H54 (cell line): ENCODE measurements at places on chromosomes 11 and 22.

GRCh38 chr11:63535734-63536133 lies 874 bp upstream of the PLAAT4 start:
- peak; percentile 33 for DNase-seq

DNA sequence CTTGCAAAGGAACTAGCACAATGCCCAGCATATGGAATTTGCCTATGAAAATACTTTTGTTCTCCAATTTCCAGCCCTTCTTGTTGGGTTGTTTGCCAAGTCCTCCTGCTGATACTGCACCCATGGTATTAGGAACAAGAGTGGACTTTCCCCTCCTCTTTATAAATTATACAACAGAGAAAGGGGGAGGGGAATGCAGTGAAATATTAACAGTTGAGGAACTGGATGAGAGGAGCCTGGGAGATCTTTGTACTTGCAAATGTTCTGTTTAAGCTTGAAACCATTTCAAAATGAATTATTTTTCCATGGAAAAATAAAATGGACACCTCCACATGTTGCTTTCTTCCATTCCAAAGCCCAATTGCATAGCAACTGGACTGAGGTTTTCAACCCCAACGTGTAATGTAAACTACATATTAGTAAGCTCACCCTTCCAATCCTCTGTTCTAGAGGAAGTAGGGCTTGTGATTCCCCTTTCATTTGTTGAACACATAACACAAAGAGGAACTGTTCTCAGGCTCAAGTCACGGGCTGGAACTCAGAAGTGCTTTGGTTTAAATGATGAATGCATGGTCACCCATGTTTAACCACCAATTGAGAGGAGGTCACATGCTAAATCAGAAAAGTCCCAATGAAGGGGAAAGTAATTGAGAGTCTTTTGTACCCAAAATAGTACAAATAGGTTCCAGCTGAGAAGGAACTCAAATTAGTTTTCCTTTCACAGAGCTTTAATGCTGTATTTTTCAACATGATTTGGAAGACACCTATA lies 66.2 kb upstream of the ZC3H12C start:
- no peak for DNase-seq

- no peak for DNase-seq
Observed at GRCh38 chr11:74427384-74427886, 29.2 kb upstream of the PGM2L1 start.

GRCh38 chr22:20395181-20395906 lies 1.4 kb downstream of the ZNF74 start:
- no peak for DNase-seq

DNA sequence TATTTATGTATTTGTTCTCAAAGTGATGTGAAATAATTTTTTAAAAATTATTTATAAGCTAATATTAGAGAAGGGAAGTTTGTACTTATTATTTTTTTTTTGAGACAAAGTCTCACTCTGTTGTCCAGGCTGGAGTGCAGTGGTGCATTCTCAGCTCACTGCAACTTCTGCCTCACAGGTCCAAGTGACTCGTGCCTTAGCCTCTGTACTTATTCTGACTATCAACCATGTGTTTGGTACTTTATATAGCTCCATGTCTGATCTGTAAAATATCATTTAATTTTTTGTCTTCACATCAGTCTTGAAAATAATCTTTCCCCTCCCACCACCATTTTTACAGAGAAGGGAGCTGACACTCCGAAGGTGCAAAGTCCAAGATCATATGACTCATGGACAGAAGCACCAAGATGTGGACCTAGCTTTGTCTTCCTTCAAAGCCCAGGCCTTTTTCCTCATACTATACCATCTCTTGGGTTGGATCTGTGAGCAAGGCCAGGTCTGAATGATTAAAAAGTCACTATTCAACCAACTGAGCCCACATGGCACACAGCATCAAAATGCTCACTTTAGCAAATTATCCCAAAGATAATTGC lies 32.4 kb upstream of the EED start:
- DNase-seq, result no peak

DNA sequence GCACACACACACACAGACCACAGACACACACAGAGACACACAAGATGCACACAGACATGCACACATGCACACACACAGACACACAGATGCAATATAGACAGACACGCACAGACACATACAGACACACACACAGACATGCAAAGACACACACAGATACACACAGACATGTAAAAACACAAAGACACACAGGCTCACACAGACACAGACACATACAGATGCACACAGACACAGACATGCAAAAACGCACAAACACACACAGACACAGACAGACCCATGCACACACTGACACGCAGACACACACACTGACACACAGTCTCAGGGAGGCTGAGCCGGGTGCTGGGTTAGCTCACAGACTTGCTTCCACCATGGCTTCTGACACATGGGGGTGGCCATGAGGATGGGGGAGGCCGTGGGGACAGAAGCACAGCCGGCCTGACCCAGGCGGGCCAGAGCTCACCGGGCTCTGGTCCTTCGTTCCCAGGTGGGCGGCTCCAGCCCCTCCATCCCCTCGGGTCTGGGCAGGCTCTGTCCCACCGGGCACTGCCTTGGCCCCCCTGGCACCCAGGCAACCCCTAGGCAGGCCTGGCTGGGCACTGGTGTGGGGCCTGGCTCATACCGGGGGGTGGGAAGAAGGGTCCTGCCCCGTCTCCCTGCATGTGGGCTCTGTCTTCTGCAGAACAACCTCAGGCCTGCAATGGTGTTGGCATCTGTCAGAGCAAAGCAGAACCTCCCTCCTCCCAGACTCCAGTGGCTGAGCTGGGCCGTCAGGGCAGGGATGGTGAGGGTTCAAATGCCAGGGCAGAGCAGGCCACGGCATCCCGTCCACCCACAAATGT lies 1489.5 kb downstream of the BRD1 start:
- no peak for DNase-seq

DNA sequence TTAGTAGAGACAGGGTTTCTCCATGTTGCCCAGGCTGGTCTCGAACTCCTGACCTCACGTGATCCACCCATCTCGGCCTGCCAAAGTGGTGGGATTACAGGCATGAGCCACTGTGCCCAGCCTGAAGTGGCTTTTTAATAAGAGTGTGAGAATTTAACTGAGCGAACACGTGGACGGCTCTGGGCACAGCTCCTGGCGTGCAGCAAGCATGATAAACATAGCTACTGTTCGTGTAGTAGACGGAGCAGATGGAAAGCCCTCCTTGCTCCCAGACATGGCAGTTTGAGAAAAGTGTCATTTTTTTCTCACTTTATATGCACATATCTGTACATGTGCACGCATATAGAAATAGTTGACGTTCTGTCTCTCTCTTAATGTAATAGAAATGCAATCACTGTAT lies 7.0 kb downstream of the EMID1 start:
- DNase-seq, result no peak

DNA sequence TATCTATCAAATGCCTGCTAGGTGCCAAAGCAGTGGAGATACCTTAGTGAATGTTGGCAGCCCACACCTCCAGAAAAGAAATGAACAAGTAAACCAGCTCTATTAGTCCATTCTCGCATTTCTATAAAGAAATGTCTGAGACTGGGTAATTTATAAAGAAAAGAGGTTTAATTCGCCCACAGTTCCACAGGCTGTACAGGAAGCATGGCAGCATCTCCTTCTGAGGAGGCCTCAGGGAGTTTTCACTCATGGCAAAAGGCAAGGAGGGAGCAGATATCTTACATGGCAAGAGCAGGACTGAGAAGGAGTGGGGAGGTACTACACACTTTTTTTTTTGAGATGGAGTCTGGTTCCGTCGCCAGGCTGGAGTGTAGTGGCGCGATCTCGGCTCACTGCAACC lies 18.7 kb upstream of the ZC3H12C start:
- DNase-seq, result no peak

GRCh38 chr11:60905551-60906113 lies 753 bp downstream of the PRPF19 start:
- DNase-seq, result no peak

GRCh38 chr11:77071077-77071476 lies 4.3 kb downstream of the CAPN5 start:
- DNase-seq, result no peak

- no peak for DNase-seq
Observed at GRCh38 chr11:63993993-63994392, 7.8 kb downstream of the OTUB1 start.

GRCh38 chr11:106470230-106470629 lies 392.8 kb downstream of the AASDHPPT start:
- no peak for DNase-seq

GRCh38 chr11:110355011-110355744 lies 58.8 kb upstream of the RDX start:
- no peak for DNase-seq

DNA sequence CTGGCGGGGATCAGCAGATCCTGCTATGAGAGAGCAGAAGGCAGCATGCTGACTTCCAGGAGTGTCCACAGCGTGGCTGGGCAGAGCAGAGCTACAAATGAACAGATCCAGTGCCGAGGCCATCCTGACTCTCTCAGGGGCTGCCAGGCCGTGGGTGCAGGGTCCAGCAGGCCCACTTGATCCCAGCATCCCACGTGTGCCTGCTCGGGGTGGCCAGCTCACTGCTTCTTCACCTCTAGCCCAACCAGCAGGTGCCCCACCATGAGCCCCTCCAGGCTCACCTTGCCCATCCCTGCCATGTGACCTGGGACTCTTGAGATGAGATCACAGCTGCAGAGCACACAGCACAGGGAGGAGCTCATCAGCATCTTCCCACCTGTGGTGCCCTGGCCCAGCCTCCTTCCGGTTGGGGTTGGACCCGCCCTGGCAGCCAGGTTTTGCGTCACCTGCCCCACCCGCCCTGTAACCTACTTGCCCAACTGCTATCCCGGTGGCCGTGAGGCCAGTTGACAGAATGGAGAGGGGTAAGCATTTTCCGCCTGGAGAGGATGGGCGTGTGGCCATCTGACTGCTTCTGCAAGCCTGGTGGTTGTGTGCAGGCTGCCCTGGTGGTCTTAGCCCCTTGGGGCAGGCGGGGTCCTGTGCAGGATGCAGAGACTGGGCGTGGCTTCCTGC lies 11.0 kb downstream of the TANGO2 start:
- no peak for DNase-seq

DNA sequence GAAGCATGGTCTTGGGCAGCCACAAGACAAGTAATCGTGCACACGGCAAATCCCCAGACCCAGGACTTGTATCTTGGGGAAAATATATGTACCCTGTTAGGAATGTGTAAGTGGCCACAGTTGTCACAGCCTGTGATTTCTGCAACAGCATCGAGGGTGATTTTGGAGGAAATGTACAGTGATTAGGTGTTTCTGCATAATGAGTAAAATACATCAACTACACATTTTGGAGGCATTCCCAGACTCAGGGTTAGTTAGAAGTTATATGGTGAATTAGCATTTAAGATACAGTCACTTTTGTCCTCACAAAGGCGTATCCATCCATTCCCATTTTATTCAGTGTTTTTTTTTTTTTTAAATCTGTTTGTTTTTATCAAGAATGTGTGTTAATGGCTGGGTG lies 28.4 kb downstream of the SUSD2 start:
- no peak for DNase-seq

GRCh38 chr11:110614031-110614430 lies 98.2 kb downstream of the ARHGAP20 start:
- no peak for DNase-seq

- DNase-seq, result no peak
Observed at GRCh38 chr22:35378621-35379020, 2.3 kb upstream of the HMOX1 start.

- no peak for DNase-seq
Observed at GRCh38 chr11:62439785-62440602, 21.2 kb downstream of the SCGB1A1 start.

DNA sequence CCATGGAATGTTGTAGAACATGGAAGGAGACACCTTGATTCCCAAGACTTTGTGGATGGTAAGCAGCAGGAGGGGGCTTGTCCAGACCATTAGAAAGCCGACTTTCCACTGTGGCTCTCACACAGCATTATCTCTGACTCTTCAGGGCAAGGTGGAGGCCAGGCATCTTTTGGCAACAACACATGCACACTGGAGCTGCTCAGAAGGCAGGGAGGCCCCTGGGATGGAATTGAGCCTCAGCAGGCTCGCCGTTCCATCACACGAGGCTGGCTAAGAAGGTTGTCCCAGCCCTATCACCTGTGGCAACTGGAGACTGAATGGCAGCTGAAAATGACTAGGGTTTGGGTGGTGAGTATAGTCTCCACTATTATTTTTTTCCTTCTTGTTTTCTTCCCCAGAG lies 76.3 kb upstream of the TMEM45B start:
- DNase-seq, result no peak

DNA sequence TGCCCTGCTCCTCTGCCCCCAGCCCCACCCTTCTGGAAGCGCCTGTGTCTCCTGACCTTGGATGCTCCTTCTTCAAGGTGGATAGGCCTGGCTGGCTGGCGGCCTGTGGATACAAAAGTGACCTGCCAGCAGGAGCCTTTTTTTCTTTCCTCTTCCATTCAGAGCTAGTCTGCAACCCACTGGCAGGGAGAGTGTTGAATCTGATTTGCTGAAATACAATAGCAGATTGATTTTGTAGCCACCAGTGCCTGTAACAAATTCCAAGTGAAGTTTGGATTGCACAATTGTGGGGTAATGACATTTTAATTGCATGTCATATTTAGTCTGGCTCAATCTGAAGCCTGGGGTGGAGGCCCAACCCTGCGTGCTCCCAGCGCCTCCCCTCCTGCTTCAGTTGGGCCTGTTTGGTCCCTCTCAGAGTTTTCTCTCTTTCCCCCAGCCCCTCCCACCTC lies 97.2 kb downstream of the GRIK4 start:
- DNase-seq, result no peak

GRCh38 chr11:99571094-99571493 lies 550.3 kb downstream of the CNTN5 start:
- no peak for DNase-seq

DNA sequence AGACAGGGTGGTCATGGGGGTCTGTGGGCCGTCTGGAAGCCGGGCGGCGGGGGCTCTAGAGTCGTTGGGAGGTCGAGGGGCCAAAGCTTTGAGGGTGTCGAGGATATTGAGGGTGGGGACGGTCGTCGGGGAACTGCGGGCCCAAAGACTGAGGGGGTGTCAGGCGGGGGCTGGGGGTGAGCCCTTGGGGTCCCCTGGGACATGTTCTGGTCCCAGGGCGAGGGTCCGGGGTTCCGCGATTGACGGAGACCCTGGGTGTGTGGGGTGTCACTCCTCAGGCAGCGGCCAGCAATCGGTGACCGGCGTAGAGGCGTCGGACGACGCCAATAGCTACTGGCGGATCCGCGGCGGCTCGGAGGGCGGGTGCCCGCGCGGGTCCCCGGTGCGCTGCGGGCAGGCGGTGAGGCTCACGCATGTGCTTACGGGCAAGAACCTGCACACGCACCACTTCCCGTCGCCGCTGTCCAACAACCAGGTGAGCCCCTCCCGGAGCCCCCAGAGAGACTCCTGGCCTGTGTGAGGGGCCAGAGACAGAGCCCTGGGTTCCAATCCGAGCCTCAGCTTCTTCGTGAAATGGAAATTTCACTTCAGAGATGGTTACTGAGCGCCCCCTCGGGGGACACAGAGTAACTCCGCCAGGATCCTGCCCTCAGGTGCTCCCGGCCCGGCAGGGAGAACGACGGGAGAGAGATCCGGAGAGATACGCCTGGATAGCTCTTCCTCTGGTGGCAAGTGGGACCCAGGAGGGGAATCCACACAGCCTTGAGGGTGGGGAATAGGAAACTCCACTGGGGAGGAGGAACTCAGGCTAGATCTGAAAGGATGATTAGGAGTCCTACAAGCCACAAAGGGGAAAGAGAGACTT lies 714 bp downstream of the SDF2L1 start:
- no peak for DNase-seq
